ENCODE measurements at places on chromosomes 6 and 20. TPM values are rescaled to one million over a fixed set of nuclear protein-coding genes. Genes with fewer than 3 reads are reported as not detected.

WFDC2 gene
- 134 TPM for total RNA-seq

DNA sequence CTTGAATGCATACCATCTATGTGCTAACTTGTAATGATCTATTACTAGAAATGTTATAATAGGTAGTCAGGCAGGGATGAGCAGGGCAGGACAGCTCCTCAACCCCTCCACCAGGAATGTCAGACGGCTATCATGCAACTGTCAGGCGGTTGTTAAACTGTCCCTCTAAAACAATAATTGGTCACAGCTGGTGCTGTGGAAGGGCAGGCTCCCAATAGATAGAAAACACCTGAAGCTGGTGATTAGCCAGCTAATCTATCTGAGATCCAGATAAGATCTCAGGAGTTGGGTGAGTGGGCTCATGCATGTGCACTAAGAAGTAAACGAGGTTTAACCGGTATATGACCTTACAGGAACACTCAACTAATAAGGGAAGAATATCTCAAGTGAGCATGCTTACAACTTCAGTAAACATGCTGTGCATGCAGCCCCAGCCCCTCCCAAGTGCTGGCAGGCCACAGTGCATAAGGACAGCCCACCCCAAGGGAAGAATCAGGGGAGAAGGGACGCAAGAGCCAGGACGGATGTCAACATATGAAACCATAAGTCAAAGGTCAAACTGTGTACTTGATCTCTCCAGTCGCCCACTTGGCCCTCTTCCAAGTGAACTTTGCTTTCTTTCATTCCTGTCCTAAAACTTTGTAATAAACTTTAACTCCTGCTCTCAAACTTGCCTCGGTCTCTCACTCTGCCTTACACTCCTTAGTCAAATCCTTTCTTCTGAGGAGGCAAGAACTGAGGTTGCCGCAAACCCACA, 566.2 kb upstream of the NRSN1 start:
- no peaks in the 10 kb centered on the region for H3K4me1 ChIP-seq
- H3K36me3 ChIP-seq: no peaks in the 10 kb centered on the region
- H3K27me3 ChIP-seq: no peaks in the 10 kb centered on the region
- no peak for DNase-seq
- no peak overlapping the region for H3K4me3 ChIP-seq
- H3K27ac ChIP-seq: no peak overlapping the region

DNA sequence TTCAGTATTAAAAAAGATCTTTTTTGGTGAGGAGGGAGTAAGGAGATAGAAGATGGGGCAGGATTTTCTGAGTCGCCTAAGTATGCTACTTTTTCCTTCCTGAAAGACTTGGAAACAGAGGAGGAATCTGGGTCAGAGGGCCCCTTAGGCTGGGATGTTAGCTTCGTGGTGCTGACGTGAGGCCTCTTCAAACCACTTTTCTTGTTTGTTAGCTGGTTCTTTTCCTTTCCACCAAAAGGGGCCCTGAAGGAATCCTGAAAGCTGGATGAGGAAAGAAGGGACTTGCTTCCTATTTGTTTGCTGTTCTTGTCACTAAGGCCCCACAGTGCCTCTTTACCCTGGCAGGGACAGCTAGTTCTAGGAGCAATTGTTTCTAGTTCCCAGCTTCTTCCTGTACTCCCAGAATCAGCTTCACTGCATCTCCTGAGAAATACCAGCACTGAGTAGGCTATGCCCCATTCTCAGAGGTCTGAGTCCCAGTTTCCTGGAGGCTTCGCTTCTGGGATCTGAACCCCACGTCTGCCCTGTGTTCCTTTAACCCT, 2.2 kb upstream of the IL20RA start:
- H3K27me3 ChIP-seq: no peaks in the 10 kb centered on the region
- DNase-seq: no peak
- no peak overlapping the region for H3K27ac ChIP-seq
- peaks cover 2% of the 10 kb centered on the region for H3K4me1 ChIP-seq

DNA sequence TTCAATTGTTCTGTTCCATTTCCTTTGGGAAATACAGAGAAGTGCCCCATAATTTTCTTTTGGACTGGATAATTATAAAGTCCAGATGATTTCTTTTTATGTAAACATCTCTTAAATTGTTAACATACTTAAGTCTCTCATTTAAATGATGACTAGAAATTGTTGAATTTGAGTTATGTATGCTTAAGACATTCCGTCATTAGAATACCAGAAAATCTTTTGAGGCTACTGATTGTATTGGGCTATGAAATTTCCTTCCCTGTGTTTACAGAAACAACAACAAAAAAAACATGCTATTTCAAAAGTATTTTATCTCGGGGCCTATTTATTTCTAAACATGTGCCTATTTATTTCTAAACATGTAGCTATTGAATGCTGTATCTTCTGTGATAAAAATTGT, 125.4 kb downstream of the SH3BGRL2 start:
- DNase-seq: no peak
- H3K4me3 ChIP-seq: no peak overlapping the region
- no peaks in the 10 kb centered on the region for H3K36me3 ChIP-seq
- no peaks in the 10 kb centered on the region for H3K27me3 ChIP-seq
- no peaks in the 10 kb centered on the region for H3K4me1 ChIP-seq
- no peak overlapping the region for H3K27ac ChIP-seq

GRCh38 chr20:24781418-24781980, 167.6 kb upstream of the CST7 start:
- no peaks in the 10 kb centered on the region for H3K36me3 ChIP-seq
- peak; percentile 21 for DNase-seq
- peaks cover 27% of the 10 kb centered on the region for H3K4me1 ChIP-seq
- no peak overlapping the region for H3K27ac ChIP-seq
- no peaks in the 10 kb centered on the region for H3K27me3 ChIP-seq

TBC1D32 gene
- 14.9 TPM for total RNA-seq

- no peaks in the 10 kb centered on the region for H3K36me3 ChIP-seq
- no peaks in the 10 kb centered on the region for H3K27me3 ChIP-seq
- no peak for DNase-seq
Observed at GRCh38 chr6:42406306-42407280, 45.1 kb downstream of the TRERF1 start.

- peak overlapping the region; percentile 30 for H3K4me3 ChIP-seq
- H3K27me3 ChIP-seq: peaks cover 18% of the 10 kb centered on the region
- no peaks in the 10 kb centered on the region for H3K36me3 ChIP-seq
Observed at GRCh38 chr6:166168616-166169548, 1.2 kb upstream of the TBXT start.

SLC2A10 gene
- total RNA-seq: 51.7 TPM

- no peak for DNase-seq
- H3K36me3 ChIP-seq: no peaks in the 10 kb centered on the region
- no peak overlapping the region for H3K4me3 ChIP-seq
Observed at GRCh38 chr6:25167961-25168360, 111.2 kb upstream of the CARMIL1 start.

- H3K36me3 ChIP-seq: no peaks in the 10 kb centered on the region
- no peak for DNase-seq
- no peaks in the 10 kb centered on the region for H3K4me1 ChIP-seq
- H3K27ac ChIP-seq: no peak overlapping the region
Observed at GRCh38 chr20:16491294-16491905, 81.8 kb downstream of the KIF16B start.

DNA sequence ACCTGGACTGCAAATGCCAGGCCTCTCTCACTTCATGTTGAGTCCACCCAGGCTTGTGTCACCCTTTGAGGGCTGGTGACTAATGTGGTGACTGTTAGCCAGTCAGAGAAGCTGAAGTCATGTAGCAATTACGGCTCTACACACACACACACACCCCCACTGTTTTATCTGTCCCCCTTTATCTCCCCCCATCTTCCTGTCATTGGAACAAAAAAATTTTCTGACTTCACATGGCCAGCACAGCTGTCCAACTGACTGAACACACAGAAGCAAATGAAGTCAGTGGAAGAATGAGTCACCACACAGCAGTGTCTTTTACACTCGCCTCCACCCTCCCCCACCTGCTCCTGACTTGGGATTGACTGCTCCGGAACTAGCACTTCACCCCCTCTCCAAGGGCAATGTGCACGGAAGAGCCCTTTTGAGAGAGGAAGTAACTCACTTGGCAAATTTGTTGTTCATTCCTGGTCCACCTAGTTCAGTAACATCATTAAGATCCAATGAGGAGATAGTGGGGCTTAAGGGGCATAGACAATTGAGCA, 198.0 kb downstream of the RNF144B start:
- H3K27ac ChIP-seq: no peak overlapping the region
- no peak overlapping the region for H3K4me3 ChIP-seq
- no peaks in the 10 kb centered on the region for H3K36me3 ChIP-seq
- DNase-seq: peak; percentile 84

GRCh38 chr6:113416170-113416569, 441.0 kb upstream of the MARCKS start:
- H3K27ac ChIP-seq: no peak overlapping the region
- no peaks in the 10 kb centered on the region for H3K4me1 ChIP-seq
- H3K27me3 ChIP-seq: no peaks in the 10 kb centered on the region
- no peak overlapping the region for H3K4me3 ChIP-seq
- no peaks in the 10 kb centered on the region for H3K36me3 ChIP-seq

- H3K4me1 ChIP-seq: peaks cover 40% of the 10 kb centered on the region
- no peaks in the 10 kb centered on the region for H3K36me3 ChIP-seq
- peak overlapping the region; percentile 75 for H3K27ac ChIP-seq
- H3K27me3 ChIP-seq: no peaks in the 10 kb centered on the region
- H3K4me3 ChIP-seq: no peak overlapping the region
Observed at GRCh38 chr20:50379991-50380696, 130.0 kb upstream of the PTPN1 start.
